ENCODE measurements at places on chromosomes 12 and 14.

DNA sequence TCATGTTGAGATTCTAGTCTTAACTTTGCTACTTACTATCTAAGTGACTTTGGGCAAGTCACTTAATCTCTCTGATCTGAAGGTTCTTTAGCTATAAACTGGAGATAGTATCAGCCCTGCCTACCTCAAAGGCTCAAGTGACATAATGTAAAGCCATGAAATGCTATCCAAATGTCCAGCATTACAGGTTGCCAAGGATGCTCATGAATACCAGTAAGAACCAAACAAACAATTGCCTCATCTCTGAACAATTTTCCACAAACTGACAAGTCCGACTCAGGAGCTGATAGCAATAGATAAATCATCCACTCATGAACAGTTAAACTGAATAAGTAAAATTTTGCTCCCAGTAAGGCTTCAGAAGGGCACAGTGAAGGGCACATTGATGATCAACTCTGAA is 51.5 kb downstream of the LMNTD1 start:
- no peak for DNase-seq

DNA sequence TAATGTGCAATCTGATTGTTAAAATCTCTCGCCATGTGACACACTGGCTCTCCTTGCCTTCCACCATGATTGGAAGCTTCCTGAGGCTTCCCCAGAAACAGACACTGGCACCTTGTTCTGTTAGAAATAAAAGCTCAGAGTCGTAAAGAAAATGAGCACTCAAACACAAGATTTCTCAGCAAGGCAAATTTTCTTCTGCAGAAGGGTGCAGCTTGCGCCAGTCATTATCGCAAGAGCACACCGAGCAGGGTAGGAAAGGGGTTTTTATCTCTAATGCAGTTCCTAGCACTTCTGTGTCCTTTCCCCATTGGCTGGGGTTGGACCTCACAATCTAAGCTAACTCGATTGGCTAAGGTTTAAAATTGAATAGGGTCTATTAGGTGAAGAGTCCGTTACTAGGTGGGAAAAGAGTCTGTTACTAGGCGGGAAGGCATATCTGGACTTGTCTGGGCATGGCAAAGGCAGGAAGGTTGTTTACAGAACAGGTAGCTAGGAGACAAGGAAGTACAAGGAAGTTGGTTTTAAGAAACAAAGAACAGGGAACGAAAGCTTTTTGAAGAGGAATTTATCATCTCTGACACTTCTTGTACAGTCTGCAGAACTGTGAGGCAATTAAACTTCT is 62.6 kb upstream of the BICD1 start:
- no peak for DNase-seq

DNA sequence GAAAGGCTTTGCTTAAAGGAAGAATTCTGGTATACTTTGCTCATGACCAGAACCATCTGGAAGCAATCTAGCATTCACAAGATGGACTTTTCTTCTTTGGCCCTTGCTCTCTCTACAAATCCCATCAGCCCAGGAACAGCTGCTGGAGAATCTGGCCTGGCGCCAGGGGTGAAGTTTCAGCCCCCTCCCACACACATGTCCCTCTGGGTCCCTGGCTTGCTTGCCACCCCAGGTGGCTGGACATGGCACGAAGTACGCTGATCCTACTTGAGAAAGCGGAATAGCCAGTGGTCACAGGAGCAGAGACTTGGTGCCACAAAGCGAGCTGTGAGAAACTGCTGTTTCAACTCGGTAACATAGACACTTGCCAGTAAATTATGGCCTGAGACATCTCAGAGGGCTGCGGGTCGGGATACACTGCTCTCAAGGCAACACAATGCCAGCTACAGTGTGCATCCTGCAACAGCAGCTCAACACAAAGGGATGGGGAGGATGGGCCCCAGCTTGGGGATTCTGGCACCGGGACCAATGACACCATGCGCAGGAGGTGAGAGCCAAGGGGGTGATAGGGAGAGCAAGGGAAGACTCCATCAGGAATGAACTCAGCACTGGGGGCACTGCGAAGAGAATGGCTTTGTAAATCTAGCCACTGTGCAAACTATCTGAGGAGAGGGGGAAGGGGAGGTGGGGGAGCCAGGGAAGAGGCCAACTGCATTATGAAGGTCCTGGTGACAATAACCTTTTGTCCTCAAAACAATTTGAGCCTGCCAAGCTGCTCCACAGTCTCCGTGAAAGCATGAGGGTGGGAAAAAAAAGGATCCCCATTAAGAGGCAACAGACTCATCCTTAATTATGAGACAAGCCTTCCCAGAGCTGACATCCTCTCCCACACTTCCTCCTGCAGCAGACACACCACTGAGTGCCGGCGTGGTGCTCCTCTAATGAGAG is 219.9 kb downstream of the PPM1H start:
- DNase-seq: no peak

DNA sequence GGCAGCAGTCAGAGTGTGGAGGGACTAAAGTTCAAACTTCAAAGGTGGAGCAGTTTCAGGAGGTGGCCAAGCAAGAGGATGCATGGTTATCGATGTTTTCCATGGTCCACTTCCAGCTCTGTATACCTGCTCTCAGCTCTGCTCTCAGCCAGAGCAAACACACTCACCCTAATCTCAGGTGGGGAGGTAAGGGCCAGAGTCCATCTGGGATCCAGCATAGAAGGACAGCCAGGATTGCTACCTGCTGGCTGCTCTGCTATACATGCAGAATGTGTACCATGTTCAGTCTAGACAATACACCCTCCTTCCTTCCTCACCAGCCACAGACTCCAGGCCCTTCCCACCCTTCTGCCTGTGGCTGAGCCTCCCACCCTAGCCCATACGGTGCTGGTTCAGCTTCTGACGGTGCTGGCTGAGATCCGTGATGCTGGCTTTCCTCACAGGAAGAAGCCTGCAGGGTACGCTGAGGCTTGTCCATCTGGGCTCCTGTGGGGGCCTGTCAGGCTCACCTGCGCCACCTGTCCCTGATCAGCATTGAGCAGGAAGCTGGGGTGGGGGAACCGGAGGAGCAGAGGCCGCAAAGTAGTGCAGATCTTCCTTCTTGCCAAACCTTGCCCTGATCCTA is 2.4 kb downstream of the CBLN3 start:
- no peak for DNase-seq

DNA sequence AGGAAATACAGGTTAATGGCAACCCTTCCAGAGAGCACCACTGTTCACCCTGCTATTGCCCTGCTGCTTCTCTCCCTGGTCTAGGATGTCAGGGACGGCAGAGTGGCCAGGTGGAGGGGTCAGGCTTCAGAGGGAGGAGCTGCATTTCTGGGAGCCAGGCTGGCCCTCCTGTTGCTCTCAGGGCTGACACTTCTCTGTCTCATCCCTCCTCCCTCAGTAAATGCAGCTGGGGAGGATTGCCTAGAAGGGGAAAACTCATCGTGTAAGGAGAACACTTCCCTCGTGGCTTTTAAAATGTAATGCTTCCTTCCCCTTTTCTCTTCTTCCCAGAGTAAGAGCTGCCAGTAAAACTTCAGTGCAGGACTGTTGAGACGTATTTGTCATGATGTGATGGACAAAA is 20.8 kb downstream of the SUSD6 start:
- DNase-seq: no peak

- DNase-seq: no peak
Measured at GRCh38 chr12:11615481-11615880, 34.0 kb upstream of the ETV6 start.

GRCh38 chr14:52220924-52221811 is 46.3 kb upstream of the PTGDR start:
- no peak for DNase-seq

DNA sequence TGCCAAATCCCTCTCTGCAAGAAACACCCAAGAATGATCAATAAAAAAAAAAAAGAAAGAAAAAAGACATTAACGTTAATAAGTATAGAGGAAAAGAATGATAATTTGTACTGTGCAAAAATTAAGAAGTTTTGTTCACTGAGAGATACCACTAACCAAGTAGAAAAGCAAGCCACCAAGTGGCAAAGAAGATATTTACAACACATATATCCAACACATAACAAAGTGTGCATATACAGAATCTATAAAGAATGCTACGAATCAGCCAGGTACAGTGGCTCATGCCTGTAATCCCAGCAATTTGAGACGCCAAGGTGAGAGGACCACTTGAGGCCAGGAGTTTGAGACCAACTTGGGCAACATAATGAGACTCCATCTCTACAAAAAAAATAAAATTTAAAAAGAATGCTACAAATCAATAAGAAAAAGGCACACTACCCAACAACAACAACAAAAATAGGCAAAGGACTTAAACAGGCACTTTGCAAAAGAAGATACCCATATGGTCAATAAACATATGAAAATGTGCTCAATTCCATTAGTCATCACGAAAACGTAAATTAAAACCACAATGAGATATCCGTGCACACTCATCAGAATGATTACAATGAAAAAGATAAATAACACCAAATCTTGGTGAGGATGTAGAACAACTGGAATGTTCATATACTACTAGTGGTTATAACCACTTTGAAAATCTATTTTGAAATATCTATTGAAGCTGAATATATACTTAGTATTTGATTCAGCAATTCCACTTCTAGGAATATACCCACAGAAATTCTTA is 19.8 kb downstream of the GALNT4 start:
- DNase-seq: no peak

DNA sequence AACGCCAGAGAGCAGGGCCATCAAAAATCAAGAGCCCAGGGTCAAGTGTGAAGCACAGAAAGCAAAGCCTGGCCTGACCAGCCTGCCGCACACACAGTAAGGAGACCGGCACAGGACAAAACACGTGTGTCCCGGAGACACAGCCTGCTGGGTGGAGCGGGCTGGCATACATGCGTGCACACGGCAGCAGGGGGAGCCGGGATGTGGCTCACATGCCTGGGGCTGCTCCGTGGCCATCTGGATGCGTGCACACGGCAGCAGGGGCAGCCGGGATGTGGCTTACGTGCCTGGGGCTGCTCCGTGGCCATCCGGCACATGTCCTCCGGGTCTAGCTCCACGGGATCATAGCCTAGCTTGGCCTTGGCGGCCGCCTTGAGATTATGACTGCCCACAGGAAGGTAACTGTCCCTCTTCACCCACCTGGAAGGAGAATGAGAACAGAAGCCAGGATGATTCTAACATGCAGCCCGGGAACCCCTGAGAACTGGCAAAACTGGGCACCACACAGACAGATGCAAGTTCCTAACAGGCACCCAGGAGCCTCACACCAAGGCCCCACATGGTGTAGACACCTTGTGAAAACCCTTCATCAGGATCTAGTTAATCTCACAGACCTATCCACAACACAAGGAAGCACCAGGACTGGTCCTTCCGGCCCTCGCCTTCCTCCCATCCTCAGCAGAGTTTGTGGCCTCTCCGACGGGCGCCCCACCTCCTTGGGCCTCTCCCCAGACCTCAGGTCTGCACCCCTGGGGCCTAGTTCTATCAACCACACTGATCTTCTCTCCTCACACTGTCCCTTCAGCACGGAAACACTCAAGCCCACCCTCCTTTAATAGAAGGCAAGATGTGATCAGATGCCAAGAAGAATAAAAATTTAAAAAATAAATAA is 13.6 kb downstream of the POLE start:
- DNase-seq: no peak

DNA sequence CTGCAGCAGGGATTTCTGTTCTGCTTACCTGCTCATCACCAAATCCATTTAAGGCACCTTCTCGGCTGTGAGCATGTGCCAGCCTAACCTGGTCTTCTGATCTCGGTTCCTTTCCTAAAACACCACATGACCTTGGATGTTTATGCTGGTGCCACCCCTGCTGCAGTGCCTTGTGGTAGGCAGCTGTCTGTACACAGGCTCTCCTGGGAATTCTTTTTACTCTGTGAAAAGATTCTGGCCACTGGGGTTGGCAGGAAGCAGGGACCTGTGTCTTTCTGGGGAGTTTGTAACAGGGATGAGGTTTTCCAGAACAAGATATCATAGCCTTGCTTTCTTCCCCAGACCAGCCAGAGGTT is 10.4 kb upstream of the PLEKHG3 start:
- no peak for DNase-seq

DNA sequence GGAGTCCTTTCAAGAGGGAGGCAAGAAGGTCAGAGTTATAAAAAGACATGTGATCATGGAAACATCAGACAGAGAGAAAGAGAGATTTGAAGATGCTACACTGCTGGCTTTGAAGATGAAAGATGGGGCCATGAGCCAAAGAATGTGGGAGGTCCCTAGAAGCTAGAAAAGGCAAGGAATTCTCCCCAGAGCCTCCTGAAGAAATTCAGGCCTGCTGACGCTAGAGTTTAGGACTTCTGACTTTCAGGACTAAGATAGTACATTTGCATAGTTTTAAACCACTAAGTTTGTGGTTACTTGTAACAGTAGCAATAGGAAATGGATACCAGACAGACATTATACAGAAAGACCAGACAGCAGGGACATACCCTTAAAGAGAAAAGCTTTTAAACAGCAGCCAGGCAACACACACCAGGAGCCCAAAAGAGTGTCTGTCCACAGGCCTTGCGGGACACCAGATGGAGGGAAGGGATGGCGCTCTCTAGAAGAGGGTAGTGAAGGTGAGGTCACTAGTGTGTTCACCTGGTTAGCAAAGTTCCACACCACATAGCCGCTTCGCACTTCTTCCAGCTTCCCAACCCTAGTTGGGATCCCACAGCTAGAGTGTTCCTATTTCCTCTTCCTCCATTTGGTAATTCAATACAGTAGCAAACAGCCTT is 29.7 kb upstream of the CEBPE start:
- no peak for DNase-seq

- no peak for DNase-seq
Measured at GRCh38 chr12:114221957-114222630, 183.8 kb downstream of the TBX5 start.

DNA sequence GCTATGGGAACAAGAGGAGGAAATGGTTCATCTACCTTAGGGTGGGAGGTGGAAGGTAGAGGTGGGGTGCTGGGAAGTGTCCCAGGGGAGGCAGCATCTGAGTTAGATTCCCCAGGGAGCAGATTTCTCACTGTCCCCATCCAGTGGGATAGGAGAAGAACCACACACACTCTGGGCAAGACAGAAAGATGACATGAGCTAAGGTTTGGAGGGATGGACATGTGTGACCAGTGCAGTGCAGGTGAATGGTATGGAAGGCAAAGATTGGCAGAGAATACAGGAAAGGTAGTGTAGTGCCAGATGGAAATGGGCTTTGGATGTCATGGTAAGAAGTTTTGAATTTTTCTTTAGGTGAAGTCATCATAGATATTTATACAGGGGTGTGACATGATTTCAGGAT is 11.3 kb upstream of the DUSP6 start:
- no peak for DNase-seq

DNA sequence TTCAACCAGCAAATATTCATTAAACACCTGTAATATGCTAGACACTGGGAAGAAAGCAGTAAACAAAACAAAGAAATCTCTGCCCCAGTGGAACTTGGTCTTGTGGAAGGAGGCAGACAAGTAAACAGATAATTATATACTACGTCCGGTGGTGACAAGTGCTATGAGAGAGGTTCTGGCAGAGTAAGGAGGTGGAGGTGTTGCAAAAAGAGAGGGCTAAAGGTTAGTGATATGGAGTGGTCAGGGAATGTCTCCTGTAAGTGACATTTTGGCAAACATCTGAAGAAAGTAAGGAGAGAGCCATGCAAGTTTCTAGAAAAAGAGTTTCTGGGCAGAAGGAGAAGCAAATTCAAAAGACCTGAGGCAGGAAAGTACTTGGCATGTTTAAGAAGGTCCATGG is 73.4 kb downstream of the RIC8B start:
- no peak for DNase-seq

GRCh38 chr14:97924922-97925613 is 1127.9 kb downstream of the VRK1 start:
- no peak for DNase-seq

GRCh38 chr12:546920-547845 is 87.4 kb downstream of the B4GALNT3 start:
- DNase-seq: peak; percentile 52
